ENCODE measurements at places on chromosomes 6 and 20.

- no peak for DNase-seq
These were observed 187.3 kb upstream of the FOXA2 start for GRCh38 chr20:22771706-22772105.

- DNase-seq, result no peak
These were observed 46.9 kb upstream of the SMIM29 start for GRCh38 chr6:34295721-34296120.

DNA sequence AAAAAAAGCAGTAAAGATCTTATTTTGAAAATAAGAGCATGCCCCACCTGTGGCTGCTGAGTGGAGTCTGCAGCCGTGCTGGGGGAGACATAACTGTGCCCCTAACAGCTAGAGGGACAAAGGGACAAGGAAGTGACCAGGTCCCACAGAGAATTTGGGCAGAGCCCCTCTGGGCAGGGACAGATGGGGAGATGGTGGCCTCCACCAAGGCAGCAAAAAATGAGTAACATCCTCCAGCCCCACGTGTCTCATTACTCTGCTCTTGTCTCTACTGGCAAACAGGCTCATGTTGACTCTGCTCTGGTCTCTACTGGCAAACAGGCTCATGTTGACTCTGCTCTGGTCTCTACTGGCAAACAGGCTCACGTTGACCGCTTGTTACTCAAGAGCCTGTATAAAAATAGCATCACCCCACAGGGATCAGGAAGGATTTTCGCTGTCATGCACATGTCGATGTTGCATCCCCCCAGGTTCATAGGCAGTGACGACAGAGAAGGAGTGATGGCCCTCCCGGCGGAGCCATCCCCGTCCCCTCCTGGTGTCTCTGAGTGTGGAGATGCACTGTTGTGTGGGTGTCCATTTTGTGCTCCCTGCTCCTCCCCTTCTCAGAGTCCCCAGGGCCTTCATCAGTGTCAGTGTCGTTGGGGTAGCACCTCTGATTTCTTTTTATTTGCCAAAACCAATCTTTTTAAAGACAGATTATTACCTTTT is 17.3 kb upstream of the PCMTD2 start:
- no peak for DNase-seq

DNA sequence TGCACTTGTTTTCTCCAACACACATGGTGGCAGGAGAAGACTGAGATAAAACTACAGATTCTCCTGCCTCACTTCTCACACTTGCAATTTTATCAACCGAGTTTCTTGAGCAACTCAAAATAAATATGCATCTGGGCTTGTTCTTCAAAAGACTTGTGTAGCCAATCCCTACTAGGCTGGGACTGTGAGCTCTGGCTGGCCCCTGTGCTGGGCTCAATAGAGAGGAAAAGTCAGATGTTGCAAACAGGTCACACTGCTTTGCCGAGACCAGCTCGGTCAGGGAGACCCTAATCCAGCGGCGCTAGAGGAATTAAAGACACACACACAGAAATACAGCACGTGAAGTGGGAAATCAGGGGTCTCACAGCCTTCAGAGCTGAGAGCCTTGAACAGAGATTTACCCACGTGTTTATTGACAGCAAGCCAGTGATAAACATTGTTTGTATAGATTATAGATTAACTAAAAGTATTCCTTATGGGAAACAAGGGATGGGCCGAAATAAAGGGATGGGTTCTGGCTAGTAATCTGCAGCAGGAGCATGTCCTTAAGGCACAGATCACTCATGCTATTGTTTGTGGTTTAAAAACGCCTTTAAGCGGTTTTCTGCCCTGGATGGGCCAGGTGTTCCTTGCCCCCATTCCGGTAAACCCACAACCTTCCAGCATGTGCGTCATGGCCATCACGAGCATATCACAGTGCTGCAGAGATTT is 32.7 kb downstream of the FAM50B start:
- no peak for DNase-seq

DNA sequence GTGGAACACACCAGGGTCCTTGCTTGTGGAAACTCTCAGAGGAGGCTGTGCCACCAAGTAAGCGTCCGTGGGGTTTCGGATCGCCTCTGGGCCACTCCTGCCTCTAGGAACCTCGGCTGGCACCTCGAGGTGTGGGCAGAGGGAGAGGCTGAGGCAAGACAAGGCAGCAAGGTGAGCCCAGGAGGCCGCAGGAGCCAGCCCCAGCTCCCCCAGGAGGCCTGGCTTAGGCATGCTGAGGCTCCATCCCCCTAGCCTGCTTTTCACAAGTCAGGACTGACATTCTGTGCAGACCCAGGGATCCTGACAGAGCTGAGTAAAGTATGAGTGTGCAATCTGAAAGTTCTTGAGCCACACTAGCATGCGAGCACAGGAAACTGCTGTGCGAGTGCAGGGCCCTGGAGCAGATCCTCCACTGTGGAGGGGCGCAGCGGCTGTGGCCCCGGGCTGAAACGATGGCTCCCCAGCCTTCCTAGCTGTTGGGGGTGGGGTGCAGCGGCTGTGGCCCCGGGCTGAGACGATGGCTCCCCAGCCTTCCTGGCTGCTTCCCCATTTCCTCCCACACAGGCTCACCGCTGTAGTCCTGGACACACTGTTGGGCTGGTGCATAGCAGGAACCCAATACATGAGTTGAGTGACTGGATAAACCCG is 75.2 kb upstream of the CD93 start:
- no peak for DNase-seq

DNA sequence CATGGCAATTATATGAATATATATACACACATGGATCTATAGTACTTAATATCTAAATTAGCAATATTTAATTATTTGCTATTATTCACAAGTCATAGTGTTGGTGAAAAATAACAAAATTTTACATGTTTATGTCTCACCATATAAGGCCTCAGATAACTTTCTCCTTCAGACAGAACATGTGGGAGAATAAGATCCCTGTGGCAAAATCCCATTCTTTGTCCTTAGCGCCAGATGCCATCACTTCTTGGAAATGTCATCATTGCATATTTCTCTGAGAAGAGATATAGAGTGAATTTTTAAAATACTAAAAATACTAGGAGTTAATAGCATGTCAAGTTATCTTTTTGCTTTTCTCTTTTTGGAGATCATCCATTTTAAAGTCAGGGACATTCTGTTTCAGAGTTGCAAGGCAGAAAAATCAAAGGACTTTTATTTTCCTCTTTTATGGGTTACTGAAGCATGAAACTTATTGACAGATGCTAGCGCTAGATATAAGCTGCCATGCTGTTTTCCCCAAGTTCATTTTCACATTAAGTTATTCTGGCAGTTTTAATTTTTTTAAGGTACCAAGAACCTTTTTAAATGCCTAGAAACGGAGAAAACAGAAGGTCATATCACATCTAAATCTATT is 30.4 kb upstream of the STXBP5 start:
- no peak for DNase-seq

GRCh38 chr6:166757232-166758135 is 130.4 kb upstream of the RPS6KA2 start:
- no peak for DNase-seq

- DNase-seq, result no peak
These were observed 113.9 kb downstream of the WDR27 start for GRCh38 chr6:169587975-169588374.

DNA sequence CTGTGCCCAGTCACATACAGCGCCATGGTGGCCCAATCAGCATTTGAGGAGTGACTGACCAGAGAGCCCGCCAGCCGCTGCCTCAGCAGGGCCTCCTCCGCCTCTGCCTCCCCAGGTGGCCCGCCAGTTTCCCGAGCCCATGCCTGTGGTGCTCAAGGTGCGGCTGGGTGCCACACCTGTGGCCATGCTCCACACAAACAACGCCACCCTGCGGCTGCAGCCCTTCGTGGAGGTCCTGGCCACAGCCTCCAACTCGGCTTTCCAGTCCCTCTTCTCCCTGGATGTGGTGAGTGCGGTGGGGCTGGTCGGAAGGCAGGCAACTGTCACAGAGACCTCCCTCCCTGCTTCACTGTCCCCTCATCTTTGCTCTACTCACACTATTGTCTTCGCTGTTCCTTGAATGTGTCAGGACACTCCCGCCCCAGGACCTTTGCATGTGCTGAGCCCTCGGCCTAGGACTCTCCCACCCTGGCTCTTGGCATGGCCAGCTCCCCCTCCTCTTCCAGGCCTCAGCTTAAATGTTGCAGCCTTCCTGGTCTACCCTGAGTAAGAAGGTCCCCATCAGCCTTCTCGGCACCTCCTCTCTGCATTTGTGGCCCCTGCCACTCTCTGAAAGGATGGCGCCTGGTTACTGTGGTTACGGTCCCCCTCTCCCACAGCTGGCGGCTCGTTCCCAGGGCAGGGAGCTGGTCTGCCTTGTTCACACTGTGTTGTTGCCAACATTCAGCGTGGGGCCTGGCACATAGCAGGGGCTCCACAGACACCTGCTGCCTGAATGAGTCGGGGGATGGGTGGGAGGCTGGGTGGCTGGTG is 11.8 kb upstream of the BPIFB6 start:
- no peak for DNase-seq
